HL-60 (cell line): ENCODE measurements at places on chromosomes 2 and 18.

DNA sequence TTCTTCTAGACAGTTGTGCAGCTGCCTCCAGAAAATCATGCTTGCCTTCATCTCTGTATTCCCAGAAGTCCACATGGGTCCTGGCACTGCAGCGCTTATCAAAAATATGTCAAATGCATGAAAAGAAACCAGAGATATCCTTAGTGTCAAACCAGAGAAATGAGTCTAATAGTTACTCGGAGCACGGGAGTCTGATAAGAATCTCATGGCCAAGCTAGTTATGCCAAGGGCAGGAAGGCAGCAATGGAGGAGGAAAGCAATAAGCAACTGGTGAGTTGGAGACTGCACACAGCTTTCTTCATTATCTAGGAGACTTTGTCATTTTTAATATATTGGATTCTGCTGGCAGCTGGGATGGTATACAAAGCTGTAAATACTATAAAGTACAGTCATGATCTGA lies 38.6 kb downstream of the TRIB2 start:
- DNase-seq, result no peak

GRCh38 chr18:37309059-37309458 lies 256.5 kb downstream of the CELF4 start:
- DNase-seq, result no peak

DNA sequence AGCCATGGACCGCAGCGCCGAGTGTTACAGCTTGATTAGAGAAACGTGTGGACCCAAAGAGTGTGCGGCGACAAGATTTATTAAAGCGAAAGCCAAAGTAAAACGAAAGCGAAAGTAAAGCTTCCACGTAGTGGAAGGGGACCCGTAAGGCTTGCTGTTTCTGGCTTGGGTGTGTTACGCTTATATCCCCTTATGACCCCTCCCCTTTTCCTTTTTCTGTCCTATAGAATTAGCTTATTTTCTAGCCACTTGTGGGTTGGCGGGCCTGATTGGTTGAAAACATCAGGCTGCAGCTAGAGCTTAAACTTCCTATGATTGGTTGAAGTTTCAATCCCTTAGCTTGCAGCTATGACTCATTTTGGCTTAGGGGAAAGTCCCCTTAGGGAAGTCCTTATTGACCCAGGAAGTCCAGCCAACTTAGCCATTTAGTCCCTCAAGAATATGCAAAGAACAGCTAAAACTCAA lies 969.7 kb downstream of the DCDC2C start:
- DNase-seq, result no peak

GRCh38 chr18:75271952-75272351 lies 61.4 kb downstream of the TSHZ1 start:
- DNase-seq, result no peak

- DNase-seq, result peak; percentile 39
Observed at GRCh38 chr2:69375494-69376353, 11.3 kb downstream of the GFPT1 start.

- DNase-seq, result no peak
Observed at GRCh38 chr2:171858397-171858958, 35.6 kb downstream of the SLC25A12 start.

DNA sequence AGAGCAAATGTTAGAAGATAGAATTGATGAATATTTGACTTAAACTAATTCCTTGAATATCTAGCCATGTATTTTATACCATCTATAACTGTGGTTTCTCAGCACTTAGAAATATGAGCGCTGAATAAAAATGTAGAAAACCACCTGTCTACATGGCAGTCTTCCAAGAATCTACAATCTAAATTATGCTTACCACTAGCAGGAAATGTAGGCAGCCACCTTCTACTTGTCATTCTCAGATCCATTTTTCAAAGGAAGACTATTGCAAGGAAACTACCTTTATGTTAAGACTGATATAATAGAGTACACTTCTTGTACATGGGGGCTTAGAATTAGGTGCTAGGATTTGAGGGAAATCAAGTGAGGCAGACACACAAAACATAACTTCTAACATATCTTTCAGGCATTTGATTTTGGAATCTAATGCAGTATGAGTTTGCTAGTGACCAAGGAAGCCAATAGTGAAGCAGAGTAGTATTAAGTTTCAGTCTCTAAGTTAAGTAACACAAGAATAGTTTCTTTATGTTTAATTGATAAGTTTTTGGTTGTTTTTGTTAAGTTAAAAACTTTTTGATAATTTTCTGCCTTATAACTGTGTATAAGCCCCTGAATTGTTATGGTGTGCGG lies 175.9 kb upstream of the ITGA4 start:
- no peak for DNase-seq
